ENCODE measurements at places on chromosomes 2 and 18.

DNA sequence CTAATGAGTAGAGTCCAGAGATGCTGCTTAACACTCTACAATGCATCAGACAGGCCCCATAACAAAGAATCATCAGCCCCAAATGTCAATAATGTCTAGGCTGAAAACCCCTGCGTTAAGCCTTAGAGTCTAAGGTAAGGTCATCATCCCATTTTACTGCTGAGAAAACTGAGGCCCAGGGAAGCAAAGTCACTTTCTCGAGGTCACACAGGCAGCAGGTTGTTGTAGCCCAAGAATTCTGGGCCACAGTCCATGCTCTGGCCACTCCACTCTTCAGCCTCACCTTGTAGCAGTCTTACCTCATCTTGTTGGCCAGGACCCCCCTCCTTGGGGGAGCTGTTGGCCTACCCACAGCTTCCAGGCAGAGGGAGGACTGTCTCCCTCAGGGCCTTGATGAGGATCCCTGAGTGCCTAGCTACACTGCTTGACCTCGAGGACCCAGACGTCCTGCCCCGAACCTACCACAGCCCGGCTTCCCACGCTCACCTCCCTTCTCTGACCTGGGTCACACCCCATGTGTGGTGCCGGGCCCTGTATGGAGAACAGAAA lies 54.4 kb downstream of the SMAD7 start:
- no peak for DNase-seq

- no peak for DNase-seq
These were observed 24.9 kb upstream of the ACOXL start for GRCh38 chr2:110707386-110707965.

DNA sequence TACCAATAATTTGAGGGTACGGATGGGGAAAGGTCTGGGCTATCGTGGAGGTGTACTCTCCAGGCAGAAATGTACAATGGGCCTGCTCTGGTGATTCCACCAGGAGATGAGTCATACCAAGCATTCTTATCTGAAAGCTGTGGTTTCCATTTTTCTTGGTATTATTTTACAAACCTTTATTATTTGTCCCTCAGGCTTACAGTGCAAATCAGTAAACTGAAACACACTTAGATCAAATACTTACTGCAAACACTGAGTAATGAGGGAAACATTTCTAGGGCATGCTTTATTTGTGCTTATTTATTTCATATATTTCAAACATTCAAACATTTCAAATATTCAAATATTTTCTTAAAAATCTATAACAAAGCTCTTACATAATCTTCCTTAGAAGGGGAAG lies 319.8 kb downstream of the RND3 start:
- DNase-seq = no peak

- DNase-seq = no peak
These were observed 111.1 kb downstream of the MTX2 start for GRCh38 chr2:176380341-176380740.

- no peak for DNase-seq
These were observed 85.5 kb downstream of the COLEC12 start for GRCh38 chr18:415047-415446.

- DNase-seq = no peak
These were observed 40.1 kb downstream of the DDX18 start for GRCh38 chr2:117854610-117855009.

- no peak for DNase-seq
These were observed 145.6 kb downstream of the NAPG start for GRCh38 chr18:10671441-10671840.

Data from hypothalamus (tissue), 51 donors.